ENCODE measurements at places on chromosomes 3 and 15.

GRCh38 chr15:91936182-91936775 is 82.8 kb downstream of the SLCO3A1 start:
- H3K4me3 ChIP-seq, result no peak overlapping the region
- H3K27ac ChIP-seq, result no peak overlapping the region
- no peak for DNase-seq
- H3K4me1 ChIP-seq, result peaks cover 5% of the 10 kb centered on the region
- no peaks in the 10 kb centered on the region for H3K36me3 ChIP-seq

- no peaks in the 10 kb centered on the region for H3K27me3 ChIP-seq
- H3K4me1 ChIP-seq, result peaks cover 13% of the 10 kb centered on the region
- H3K27ac ChIP-seq, result no peak overlapping the region
- DNase-seq, result no peak
Measured at GRCh38 chr3:73470860-73471259, 153.9 kb downstream of the PDZRN3 start.

DNA sequence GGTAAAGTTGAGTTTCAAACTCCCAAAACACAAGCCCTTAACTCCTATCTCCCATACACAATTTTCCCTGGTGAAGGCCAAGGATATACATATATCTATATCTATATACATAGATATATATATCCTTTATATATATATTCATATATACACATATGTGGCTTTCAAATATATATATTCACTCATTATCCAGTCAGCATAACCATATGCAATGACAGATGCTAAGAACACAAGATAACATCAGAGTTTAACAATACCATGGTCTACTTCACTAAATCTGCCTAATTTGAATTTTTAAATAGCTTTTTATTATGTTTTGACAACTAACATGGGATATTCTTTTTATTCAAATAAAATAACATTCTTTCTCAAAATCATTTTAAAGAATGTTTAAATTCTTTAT is 24.7 kb downstream of the ZBBX start:
- DNase-seq, result no peak
- no peak overlapping the region for H3K27ac ChIP-seq
- no peaks in the 10 kb centered on the region for H3K27me3 ChIP-seq
- no peaks in the 10 kb centered on the region for H3K4me1 ChIP-seq
- no peak overlapping the region for H3K4me3 ChIP-seq

GRCh38 chr3:112627419-112627818 is 13.5 kb downstream of the CCDC80 start:
- H3K4me3 ChIP-seq, result no peak overlapping the region
- no peak for DNase-seq
- H3K27ac ChIP-seq, result no peak overlapping the region
- no peaks in the 10 kb centered on the region for H3K36me3 ChIP-seq

GRCh38 chr3:72482589-72483321 is 365.5 kb downstream of the SHQ1 start:
- H3K4me1 ChIP-seq, result peaks cover 23% of the 10 kb centered on the region
- no peaks in the 10 kb centered on the region for H3K36me3 ChIP-seq
- no peaks in the 10 kb centered on the region for H3K27me3 ChIP-seq
- peak overlapping the region; percentile 83 for H3K27ac ChIP-seq
- DNase-seq, result peak; percentile 91

- H3K36me3 ChIP-seq, result no peaks in the 10 kb centered on the region
- H3K27me3 ChIP-seq, result no peaks in the 10 kb centered on the region
- no peak for DNase-seq
- no peak overlapping the region for H3K4me3 ChIP-seq
- H3K4me1 ChIP-seq, result no peaks in the 10 kb centered on the region
Measured at GRCh38 chr3:194841515-194841841, 155.8 kb downstream of the FAM43A start.

DNA sequence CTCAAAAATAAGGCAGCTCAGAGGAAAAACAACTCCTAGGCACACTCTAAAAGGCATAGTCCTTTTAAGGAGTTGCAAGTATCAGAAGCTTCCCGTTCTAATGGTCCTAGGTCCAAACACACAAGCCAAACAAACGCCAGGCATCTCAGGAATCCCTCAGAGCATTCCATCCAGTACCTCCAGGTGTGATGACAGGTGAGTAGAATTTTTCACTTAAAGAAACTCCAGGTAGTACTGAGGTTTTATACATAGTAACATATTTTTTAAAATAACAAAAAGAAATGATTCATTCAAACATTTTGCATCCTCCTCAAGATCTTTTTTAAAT is 1092.3 kb downstream of the TUSC7 start:
- no peak for DNase-seq
- H3K27ac ChIP-seq, result no peak overlapping the region
- no peak overlapping the region for H3K4me3 ChIP-seq
- no peaks in the 10 kb centered on the region for H3K27me3 ChIP-seq
- H3K36me3 ChIP-seq, result no peaks in the 10 kb centered on the region

DNA sequence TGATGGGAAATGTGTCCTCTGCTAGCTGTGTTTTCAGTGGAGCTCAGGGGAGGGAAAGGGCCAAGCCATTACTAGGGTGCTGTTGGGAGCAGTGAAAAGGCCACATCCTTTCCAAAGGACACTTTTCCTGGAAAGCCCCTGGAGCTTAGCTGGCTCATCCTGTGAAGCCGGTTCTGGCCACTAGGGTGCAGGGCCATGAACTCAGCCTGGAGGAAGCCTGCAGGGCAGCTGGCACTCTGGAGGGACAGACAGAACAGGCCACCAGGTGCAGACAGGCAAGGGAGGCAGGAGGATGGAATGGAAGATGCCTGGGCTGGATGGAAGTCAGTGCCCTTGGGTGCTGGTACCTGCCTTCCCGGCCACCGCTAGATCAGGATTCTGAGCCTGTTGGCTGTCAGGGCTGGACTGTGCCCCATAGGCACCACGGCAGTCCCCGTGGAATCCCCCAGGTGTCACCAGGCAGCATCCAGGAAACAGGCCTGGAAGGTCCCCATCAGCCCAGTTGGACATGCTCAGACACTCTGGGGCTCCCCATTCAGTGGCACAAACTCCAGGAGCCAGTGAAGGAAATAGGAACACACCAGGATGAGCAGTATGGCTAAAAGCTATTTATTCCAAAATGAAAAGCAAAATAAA is 76.2 kb upstream of the C2CD4B start:
- DNase-seq, result no peak
- no peak overlapping the region for H3K4me3 ChIP-seq
- H3K4me1 ChIP-seq, result no peaks in the 10 kb centered on the region
- H3K36me3 ChIP-seq, result no peaks in the 10 kb centered on the region
- no peak overlapping the region for H3K27ac ChIP-seq

DNA sequence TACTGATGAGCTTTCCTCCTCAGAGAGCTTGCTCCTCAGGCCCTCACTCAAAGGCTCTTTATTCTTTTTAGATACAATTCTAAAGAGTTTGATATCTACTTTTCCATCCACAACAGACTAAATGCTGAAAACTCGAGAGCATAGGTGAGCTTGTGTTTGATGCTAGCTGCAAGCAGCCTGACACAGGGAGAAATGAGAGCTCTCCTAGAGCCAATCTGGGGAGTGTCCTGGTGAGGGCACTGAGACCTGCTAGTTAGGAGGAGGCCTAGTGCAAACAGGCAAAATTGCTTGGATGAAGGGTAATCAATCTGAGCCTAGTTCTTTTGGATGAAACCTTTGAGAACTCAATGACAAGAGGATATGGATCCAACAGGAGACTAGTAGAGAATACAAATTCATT is 300.8 kb downstream of the ZBTB20 start:
- H3K27me3 ChIP-seq, result no peaks in the 10 kb centered on the region
- peak overlapping the region; percentile 30 for H3K27ac ChIP-seq
- DNase-seq, result no peak
- H3K4me1 ChIP-seq, result peaks cover 33% of the 10 kb centered on the region
- H3K4me3 ChIP-seq, result no peak overlapping the region

DNA sequence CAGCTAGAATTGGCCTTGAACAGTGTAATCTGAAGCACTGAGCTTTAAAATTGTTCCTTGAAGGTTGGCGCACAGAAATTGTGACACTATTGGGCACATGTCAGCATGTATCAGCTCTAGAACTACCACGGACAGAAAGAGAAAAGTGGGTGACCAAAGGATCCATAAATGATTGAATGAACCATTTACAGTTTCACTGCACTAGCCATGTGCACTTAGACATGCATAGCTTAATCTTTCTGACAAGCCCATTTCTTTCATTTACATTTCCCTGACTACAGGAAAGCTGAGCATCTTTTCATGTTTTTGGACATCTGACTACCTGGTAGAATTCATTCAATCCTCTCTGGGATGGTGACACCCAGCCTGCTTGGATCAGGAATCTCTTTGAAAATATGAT is 36.2 kb downstream of the NUDT16 start:
- no peaks in the 10 kb centered on the region for H3K36me3 ChIP-seq
- H3K27ac ChIP-seq, result no peak overlapping the region
- H3K4me3 ChIP-seq, result no peak overlapping the region
- no peaks in the 10 kb centered on the region for H3K27me3 ChIP-seq

DNA sequence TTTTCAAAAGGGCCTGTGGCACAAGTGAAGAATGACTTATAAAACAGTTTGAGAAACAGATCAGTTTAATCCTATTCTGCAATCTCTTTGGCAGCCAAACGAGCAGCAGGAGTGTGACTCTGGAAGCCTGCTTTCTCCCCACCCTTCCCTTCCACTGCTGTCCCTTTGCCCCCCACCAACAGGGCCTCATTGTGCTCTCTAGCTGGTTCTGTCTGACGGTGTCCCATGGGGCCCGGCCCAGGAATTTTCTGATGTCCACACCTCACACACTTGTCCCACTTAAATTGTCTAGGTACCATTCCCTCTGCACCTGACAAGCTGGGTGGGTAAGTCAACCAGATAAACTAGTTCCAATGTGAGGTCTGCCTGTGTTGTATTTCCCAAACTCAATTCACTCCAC is 16.4 kb downstream of the SLCO2A1 start:
- no peak overlapping the region for H3K4me3 ChIP-seq
- H3K4me1 ChIP-seq, result no peaks in the 10 kb centered on the region
- DNase-seq, result no peak
- H3K27ac ChIP-seq, result no peak overlapping the region
- no peaks in the 10 kb centered on the region for H3K27me3 ChIP-seq
- no peaks in the 10 kb centered on the region for H3K36me3 ChIP-seq
